ENCODE measurements at places on chromosomes 7 and 10.

DNA sequence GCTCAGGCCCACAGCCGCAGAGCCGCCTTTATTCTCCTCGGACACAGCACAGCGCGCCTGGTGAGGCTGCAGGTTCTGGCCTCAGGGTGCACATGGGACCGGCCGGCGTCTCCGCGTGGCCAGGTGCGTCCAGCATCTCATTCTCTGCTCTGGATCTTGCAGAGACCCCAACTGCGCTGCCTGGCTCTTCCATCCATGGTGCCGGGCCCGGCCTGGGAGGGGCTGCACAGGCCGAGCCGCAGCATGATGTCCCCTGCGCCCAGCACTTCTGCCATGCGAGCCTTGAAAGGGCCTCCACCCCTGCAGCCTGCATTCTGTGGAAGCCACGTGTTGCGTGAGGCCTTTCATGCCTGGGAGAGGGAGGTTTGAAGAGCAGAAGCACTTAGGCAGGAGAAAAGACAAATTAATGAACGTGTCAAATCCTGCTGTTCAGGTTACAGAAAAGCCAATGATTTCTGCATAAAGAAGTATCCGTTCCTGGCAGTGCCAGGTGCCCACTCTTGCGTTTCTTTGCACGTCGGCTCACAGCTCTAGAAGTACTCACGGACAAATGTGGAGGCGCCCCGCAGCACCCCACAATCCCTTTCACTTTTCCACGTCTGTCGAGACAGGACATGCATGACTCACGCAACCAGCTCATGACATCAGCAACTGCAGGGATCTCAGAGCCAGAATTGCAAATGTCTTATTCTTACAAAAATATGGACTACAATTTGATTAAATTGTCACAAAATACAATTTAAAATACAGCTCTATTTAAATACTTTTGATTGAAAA lies 571.4 kb downstream of the DNAJB6 start:
- DNase-seq = no peak

- no peak for DNase-seq
Observed at GRCh38 chr7:139068544-139069399, 32.9 kb upstream of the ZC3HAV1L start.

- DNase-seq = no peak
Observed at GRCh38 chr7:140229101-140229525, 52.3 kb upstream of the KDM7A start.

GRCh38 chr10:99280472-99280871 lies 44.8 kb upstream of the HPSE2 start:
- DNase-seq = no peak

- no peak for DNase-seq
Observed at GRCh38 chr7:12031638-12032037, 179.5 kb upstream of the TMEM106B start.

DNA sequence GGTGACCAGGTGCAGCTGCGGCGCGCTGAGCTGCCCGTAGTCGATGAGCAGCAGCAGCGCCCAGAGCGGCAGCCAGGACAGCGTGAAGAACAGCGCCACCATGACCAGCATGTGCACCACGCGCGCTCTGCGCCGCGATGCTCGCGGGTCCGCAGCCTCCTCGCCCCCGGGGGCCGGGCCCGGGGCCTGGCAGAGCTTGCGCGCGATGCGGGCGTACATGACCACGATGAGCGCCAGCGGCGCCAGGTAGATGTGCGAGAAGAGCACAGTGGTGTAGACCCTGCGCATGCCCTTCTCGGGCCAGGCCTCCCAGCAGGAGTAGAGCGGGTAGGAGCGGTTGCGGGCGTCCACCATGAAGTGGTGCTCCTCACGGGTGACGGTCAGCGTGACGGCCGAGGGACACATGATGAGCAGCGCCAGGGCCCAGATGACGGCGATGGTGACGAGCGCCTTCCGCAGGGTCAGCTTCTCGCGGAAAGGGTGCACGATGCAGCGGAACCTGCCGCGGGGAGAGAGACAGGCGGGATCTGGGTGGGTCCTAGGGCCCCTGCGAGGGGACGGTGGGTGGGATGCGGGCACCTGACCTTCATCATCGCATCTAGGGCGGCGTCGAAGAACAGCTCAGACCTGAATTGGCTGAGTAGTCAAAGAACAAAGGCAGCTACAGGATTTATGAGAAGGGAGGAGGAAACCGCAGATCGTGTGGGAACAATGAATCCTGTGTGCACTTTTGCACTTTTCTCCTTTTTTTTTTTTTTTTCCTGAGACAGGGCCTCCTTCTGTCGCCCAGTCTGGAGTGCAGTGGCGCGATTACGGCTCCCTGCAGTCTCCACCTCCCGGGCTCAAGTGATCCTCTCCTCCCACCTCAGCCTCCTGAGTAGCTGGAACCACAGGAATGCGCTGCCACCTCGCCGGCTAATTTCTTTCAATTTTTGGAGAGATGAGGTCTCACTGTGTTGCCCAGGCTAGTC lies 22.4 kb upstream of the PPA1 start:
- DNase-seq = no peak

- DNase-seq = no peak
Observed at GRCh38 chr7:8131694-8132605, 130.0 kb downstream of the ICA1 start.

DNA sequence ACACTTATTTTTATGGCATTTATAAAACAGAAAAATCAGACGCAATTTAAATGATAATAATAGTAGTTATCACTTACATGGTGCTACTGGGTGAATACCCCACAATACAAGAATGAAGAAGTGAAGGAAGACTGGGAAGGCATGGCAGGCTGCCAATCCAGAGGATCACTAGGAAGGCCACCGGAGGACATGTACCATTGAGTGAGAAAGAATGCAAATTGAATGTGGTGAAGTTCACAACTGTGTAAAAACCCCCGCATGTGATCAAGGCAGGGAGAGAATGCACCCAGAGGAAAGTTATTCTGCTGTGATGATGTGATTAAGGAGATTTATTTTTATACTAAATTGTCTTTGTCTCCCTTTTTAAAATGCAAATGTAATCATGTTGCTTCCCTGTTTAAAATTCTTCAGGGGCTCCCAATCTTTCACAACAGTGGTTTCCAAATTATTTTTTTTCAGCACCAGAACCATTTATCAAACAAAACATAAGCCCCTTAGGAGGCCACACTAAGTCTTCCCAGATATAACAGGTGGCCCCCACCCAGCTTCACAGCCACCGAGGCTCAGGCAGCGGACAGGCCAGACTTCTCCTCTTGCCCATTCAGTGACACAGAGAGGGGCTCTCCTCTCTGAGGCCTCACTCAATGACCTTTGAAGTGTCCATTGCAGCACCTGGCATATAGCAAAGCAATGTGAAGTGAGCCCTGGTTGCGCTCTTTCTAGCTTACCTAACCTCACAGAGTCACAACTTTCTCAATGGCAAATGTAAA lies 59.6 kb downstream of the FRMPD2 start:
- no peak for DNase-seq

DNA sequence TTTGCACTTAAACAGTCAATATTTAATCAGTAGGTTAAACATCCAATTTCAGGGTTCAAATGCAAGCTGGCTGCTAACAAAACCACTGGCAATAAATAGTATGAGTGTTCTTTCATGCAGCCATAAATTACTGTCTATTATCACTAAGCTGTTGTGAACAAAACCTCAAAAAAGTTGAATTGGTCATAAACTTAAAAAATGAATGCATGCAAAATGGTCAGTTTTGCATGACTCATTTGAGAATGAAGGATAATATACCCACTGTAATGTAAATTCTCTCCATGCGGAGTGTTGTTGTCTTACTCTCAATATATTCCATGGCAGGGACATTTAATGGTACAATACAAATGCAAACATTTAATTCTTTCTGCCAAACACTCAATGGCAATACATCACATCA lies 226.4 kb downstream of the MAGI2 start:
- DNase-seq = no peak

- DNase-seq = no peak
Observed at GRCh38 chr7:90579181-90579688, 16.9 kb upstream of the CDK14 start.

- DNase-seq = no peak
Observed at GRCh38 chr7:71303566-71303965, 171.6 kb downstream of the GALNT17 start.

DNA sequence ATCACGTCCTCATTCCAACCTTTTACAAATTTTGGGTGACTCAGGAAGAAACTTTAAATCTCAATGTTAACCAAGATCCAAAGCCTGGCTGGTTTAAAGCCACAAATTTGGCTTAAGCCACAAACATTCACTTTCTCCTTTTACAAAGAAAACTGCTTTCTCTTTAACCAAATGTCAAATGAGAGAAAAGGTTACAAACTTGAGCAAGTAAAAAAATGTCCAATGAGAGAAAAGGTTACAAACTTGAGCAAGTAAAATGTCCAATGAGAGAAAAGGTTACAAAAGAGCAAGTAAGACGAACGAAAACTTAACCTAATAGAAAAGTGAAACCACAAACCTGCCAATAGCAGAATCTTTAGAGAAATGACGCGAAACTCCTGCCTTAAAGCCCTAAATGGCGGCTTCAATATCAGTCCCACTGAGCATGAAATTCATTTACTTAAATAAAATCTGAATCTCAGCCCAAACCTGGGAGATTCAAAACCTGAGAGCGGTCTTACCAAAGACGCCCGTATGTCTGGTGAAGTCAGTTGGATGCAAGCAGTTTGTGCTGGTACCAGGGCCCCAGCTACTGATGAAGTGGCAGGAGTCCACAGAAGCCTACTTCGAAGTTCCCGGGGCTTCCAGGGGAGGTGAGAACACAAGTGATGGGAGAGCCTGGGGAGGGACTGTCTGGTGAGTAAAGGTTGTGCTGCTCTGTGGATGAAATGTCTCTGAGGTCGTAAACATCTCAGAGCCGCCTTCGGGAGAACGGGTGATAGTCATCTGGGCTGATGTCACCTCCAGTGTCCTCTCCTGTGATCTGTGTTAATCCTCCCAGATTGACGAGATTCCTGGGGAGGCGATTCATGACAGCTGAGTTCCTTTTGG lies 74.6 kb downstream of the PAXIP1 start:
- no peak for DNase-seq

GRCh38 chr7:130371046-130371445 lies 9.2 kb upstream of the CPA1 start:
- no peak for DNase-seq

- no peak for DNase-seq
Observed at GRCh38 chr10:65753532-65753931, 1172.3 kb upstream of the LRRTM3 start.

- DNase-seq = no peak
Observed at GRCh38 chr7:13262929-13263530, 575.6 kb downstream of the ARL4A start.

DNA sequence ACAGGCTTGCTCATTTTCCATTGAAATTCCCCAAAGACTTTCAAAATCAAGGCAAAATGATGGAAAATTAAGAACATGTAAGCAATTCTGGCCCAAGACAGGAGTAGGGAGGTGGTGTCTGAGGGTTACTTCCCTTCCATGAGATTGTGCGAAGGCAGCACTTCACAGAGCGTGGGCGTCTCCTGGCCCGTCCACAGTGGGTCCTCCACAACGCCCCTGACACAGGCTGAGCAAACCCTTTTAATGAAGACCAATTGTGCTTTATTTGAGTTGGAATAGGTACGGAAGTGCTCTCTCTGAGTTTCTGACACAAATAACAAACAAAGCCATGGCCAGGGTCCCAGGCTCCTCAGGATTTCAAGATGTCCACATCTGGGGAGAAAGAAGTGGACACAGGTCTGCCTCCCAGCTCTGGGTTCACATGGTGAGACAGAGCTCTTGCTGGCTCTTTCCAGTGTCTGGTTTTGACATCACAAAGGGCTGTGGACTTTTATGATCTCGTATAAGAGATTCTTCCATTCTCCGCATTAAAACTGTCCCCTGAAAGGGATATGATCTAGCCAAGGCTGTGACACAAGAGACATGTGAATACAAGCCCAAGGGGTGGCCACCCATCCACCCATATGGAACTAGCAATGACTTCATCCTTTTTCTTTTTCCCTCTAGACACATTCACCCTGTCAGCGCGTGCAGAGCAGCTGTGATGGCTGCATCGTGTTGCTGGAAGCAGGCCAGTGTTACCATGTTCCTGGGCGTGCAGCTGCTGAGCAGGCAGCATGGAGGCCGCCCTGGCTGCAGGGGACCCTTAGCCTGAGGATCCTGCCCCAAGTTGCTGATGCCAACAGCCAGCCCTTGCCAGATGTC lies 145.6 kb downstream of the ADAM12 start:
- no peak for DNase-seq

DNA sequence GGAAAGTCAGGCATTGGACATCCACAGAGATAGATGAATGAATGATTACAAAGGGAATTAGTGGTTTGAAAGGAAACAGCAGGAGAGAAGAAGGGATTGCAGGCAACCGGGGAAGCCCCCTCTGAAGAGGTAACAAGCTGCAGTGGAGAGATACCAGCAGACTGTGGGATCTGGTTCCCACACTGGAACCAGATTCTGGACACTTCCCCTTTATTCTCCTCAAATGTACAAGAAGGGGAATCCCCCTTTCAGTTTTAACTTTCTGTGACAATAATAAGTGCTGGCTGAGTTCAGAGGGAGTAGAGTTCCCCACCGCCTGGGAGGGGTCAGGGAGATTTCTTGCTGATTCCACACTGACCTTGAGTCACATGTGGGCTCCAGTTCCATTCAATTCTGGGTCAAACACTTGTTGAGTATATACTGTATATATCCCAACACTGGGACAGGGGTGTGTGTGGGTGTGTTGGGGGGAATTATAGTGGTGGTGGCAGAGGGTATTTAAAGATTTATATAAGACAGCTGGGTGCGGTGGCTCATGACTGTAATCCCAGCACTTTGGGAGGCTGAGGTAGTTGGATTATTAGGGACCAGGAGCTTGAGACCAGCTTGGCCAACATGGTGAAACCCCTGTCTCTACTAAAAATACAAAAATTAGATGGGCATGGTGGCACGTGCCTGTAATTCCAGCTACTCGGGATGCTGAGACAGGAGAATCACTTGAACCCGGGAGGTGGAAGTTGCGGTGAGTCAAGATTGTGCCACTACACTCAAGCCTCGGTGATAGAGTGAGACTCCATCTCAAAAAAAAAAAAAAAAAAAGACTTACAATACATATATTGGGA lies 16.5 kb upstream of the DDIT4 start:
- no peak for DNase-seq

DNA sequence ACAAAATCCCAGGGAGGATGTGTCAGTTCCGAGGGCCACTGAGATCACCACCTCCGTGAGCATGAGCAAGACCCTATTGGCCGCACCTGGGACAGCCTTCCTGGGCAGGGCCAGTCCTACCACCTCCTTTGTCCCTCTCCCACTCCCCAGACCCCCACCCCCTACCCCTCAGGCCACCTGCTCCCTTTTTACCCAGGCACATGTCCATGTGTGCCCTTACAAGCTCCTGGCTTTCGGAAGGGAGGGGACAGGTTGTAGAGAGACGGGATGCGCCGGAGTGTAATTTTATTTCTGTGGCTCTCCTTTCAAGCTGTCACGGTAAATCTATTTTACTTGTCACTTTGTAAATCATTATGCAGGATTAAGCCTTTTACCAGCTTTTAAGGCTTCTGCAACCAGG lies 20.9 kb downstream of the ZMIZ1 start:
- DNase-seq = no peak

DNA sequence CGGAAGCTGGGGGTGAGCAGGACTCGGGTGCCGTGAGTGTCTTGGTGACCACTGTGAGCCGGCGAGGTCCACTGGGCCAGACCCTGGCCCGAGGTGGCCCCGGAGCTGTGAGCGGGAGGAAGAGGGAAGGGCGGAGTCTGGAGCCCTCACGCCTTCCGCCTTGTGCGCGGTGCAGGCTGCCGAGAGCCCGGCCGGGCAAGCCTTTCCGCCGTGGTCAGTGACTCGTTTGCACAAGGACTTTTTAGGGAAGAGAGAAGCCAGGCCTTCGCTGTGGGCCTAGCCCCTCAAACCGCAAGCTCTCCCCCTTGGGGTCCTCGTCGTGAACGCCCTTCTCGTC lies 40.9 kb upstream of the ZNF32 start:
- DNase-seq = no peak

GRCh38 chr10:94416896-94417295 lies 14.6 kb downstream of the TBC1D12 start:
- DNase-seq = no peak

GRCh38 chr10:31677195-31678138 lies 251.2 kb downstream of the ARHGAP12 start:
- DNase-seq = no peak
